ENCODE measurements at places on chromosomes 11 and 22.

DNA sequence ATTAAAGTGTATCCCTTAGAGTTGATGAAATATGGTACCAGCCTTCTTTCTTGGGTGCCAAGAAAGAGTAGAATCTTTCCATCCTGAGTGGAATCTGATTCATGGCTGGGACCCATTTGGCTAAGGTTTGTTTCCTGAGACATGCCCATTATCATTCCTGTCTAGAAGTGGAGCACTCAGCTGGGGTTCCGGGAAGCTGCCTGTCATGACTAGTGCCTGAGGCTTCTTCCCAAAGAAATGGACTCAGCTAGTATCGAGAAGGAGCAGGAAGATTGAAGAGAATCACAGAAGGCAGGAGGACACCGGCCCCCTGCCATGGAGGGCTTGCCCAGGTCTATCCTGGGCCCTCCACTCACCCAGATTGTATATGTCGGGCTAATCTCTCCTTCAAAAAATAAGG is 57.6 kb downstream of the KREMEN1 start:
- no peak for DNase-seq

DNA sequence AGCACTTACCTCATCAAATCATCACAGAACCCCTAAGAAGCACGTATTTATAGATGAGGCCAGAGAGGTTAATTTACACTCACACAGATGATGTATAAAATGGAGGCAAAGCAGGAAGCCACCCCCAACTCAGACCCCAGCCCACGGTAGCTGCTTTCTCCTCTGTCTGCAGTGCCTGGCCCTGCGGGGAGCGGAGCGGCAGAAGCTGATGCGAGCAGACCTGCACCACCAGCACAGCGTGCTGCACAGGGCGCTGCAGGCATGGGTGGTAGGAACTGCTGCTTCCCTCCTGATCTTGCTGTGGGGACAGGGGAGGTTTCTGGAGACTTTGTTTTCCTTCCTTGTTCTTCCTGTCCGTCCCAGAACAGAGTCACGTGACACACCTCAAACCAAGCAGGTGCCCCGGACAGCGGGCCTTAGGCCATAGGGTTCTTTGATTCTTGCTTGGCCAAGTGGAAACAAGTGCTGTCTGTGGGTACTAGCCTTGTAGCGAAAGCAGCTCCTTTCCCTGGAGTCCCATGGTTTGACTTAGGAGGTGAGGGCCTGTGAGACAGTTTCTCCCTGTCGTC is 57.8 kb downstream of the PISD start:
- no peak for DNase-seq

GRCh38 chr11:112789481-112789880 is 171.7 kb upstream of the NCAM1 start:
- no peak for DNase-seq

DNA sequence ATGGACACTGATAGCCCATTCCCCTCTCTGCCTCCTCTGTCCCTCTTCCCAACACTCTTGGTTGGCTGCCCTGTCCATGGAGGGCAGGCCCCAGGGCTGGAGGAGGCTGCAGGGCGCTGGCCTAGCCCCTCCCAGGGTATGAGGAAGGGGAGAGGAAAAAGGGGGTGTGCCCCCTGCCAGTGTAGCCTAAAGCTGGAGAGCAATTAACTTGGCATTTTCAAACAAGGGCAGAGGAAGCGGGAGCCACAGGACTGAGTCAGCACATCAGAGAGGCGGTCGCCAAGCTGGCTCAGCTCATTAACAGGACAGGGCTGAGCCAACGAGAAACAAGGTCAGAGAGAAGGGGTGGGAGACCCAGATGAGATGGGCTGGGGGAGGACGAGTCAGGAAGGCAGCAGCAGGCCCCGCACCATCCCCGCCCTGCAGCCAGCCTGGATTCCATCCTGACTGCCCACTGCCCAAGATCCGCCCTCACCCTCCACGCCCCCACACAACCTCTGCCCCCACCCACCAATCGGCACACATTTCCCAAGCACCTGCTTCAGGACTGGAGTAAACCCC is 76.3 kb downstream of the BUD13 start:
- DNase-seq, result no peak

- peak; percentile 67 for DNase-seq
Observed at GRCh38 chr22:21009638-21010425, 5.1 kb upstream of the P2RX6 start.

DNA sequence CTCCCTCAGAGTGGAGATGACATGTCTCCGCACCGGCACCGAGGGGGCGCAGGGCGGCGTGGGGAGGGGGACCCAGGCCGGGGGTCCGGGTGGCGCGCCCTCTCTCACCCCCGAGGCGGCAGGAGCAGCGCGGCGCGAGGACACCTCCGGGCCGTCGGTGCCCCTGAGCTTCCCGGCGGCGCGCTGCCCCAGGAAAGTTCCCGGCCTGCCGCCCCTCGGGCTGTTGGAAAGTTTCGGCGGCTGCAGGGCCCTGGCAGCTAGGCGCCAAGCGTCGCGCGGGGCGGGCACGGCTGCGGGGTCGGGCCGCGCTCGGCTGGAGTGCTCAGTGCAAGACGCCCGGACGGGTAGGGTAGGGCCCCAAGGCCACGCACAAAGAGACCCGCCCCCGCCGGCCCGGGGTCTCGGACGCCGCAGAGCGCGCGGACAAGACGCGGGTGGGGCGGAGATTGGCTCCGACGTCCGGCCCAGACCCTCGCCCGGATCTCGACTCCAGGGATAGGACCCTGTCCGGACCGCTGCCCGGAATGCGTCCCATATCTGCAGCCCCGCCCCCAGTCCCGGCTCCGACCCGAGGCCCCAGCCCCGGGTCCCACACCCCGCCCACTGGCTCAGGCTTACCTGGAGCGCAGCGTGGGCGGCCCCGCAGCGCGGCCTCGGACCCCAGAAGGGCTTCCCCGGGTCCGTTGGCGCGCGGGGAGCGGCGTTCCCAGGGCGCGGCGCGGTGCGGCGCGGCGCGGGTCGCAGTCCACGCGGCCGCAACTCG is 471 bp downstream of the ARVCF start:
- DNase-seq, result no peak

DNA sequence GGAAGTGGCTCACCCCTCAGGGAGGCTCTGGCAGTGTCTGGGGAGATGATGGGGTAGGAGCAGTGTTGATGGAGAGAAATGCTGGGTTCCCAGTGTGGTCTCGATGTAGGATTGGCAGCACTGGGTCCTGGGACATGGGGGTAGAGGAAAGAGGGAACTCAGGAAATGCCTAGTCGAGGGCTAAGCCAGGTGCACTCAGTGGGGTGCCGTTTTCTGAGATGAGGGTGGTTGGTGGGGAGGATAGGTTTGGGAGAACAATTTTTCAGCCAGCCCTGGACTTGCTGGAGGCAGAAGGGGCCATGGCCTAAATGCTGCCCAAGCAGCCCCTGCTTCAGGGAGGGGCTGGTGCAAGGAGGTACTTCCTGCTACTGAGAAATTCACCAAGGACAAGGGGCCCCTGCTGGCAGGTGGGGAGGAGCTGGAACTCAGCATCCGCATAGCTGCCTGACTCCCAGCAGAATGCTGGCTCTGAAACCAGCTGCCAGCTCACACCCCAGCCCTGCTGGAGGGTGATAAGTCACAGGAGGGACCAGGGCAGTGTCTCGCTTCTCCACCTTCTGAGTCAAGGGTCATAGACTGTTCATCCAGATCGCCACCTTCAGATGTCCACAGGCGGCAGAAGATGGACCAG is 6.0 kb downstream of the CCDC157 start:
- no peak for DNase-seq

DNA sequence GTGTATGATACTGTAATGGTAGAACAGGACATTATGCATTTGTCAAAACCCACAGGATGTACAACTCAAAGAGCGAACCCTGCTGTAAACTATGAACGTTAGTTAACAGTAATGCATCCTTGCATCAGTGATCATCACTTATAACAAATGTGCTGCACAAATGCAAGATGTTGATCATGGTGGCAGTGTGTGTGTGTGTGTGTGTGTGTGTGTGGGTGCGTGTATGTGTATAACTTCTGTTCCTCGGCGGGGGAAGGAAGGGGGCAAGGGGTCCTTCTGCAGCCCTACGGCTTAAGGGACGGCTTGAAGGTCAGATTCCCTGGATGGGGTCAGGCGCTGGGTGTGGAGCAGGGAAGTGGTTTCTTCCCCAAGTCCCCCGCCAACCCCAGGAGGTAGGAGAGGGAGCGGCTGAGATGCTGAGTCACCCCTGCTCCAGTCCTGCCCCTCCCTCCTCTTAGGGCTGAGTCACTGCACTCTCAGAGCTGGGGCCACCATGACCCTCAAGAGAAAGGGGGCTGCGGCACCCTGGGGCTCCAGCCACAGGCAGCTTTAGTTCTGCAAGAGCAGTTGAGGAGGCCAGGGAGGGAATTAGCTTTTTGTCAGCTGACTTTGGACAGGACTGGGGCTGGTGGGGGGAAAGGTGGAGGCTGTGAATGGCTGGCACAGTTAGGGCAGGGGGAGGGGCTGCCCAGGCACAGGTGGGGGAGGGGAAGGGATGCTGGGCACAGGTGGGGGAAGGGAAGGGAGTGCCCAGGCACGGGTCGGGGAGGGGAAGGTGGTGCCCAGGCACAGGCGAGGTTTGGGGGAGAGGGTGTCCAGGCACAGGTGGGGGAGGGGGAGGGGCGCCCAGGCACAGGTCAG is 8.8 kb upstream of the CTSD start:
- peak; percentile 87 for DNase-seq

DNA sequence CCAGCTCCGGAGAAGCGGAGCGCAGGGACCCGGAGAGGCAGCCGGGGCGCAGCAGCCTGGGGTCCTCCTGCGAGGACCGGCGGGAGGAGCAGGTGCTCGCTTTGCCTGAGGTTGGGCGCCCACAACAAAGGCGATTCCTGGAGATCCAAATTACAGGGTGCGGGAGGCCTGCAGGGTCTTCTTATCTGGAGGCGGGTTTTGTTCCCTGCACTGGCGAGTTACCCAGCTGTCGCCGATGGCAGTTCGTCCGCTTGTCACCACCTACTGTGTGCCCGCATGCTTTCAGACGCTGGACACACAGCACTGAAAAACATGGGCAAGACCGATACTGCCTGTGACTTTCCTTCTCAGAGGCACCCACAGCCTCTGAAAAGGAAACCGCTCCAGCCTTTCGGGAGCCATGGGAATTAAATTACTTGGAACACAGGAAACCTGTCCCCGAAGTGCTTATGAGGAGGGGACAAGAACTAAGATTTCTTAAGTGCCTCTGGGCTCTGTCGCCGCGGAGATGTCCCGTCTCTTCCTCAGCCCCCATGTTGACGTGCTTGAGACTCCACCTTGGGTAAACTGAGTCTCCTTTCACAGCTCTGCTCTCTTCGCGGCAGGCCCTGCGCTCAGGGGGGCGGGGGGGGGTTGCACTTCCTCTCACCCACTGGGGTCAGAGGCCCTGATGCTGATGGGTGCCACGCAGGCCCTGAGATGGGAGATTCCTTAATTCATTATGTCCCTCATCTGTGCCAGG is 1.3 kb upstream of the ZFTA start:
- no peak for DNase-seq

GRCh38 chr11:105148241-105148640 is 8.7 kb upstream of the CARD18 start:
- DNase-seq, result no peak

GRCh38 chr11:34460278-34460677 is 21.5 kb downstream of the CAT start:
- no peak for DNase-seq

DNA sequence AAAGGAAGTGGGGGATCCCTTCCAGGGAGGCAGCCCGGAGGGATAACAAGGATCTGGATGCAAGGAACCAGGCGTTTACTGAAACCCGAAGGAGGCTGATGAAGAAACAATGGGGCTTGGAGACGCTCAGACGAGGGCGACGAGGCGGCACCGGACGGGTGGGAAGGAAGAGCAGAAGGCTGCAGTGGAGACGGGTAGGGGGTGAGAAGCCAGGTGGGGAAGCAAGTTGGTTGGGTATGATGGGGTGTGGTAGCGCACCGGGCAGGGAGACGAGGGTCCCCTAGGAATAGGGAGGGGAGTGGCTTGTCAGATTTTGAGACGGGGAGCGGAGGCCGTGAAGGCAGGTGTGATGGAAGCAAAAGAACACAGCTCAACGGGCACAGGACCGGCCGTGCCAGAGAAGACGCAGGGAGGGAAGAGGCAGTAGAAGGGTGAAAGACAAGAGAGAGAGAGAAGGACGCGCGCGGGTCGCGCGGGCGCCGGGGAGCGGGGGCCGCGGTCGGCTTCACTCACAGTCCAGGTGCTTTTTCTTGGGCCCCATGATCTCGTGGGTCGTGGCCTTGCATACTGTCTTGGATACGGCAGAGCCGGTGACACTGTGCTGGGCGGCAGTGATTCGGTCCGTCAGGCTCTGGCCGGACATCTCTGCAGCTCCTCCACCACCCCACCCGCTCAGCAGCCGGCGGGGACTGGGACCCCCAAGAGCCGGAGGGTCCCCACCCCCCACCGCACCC is 579 bp downstream of the PICALM start:
- DNase-seq, result no peak

DNA sequence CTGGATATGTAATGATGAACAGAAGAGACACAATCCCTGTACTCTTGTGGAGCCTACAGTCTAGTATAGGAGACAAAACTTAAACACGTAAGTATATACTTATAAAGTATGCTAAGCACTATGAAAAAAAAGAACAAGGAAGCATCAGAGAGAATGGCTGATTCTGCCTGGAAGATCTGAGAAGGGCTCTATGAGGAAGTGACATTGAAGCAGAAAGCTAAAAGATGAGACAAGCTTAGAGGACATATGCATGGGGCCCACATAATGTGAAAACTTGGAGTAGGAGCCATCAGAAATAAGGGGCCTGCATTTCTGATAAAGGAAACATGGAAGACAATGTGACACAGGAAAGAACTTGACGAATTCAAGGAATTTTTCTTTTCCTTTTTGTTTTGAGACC is 16.6 kb downstream of the SAA1 start:
- no peak for DNase-seq

- DNase-seq, result no peak
Observed at GRCh38 chr11:93662175-93662570, 691 bp downstream of the CEP295 start.

- no peak for DNase-seq
Observed at GRCh38 chr22:24157822-24158135, 23.5 kb upstream of the SUSD2 start.

- no peak for DNase-seq
Observed at GRCh38 chr22:27358096-27358870, 443.3 kb downstream of the MN1 start.

GRCh38 chr11:77065878-77066228 is 918 bp upstream of the CAPN5 start:
- DNase-seq, result peak; percentile 73

- no peak for DNase-seq
Observed at GRCh38 chr11:90284171-90284570, 61.3 kb upstream of the CHORDC1 start.

DNA sequence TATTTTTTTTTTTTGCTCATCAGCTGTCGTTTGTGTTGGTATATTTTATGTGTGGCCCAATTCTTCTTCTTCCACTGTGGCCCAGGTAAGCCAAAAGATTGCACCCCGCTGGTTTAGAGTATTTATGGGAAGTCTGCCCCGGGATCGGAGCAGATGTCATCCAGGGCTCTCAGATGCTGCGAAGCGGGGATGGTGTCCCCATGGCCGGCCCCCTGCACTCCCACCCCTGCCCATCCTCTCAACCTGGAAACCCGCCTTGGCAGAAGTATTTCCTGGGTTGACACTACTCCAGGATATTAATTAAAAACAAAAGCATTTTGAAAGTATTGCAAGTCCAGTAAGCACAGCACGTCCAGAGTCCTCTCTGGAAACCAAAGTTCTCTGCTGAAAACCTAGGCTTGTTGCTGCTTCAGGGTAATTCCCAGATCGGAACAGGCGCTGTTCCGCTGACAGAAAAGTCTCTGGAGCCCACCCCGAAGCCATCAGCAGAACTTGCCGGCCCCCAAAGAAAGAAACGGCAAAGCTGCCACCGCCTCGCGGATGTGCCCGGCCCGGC is 833 bp downstream of the SCUBE2 start:
- DNase-seq, result peak; percentile 10

All from fibroblast of pulmonary artery (primary cell).